ENCODE measurements at places on chromosomes 12 and 14.

- peak; percentile 27 for DNase-seq
Observed at GRCh38 chr14:103198131-103199105, 75.2 kb downstream of the TNFAIP2 start.

- peak; percentile 55 for DNase-seq
Observed at GRCh38 chr12:11822081-11822834, 172.8 kb downstream of the ETV6 start.

- peak; percentile 36 for DNase-seq
Observed at GRCh38 chr14:88518592-88519512, 36.0 kb downstream of the PTPN21 start.

- no peak for DNase-seq
Observed at GRCh38 chr14:21037156-21037555, 2.5 kb upstream of the RNASE13 start.

DNA sequence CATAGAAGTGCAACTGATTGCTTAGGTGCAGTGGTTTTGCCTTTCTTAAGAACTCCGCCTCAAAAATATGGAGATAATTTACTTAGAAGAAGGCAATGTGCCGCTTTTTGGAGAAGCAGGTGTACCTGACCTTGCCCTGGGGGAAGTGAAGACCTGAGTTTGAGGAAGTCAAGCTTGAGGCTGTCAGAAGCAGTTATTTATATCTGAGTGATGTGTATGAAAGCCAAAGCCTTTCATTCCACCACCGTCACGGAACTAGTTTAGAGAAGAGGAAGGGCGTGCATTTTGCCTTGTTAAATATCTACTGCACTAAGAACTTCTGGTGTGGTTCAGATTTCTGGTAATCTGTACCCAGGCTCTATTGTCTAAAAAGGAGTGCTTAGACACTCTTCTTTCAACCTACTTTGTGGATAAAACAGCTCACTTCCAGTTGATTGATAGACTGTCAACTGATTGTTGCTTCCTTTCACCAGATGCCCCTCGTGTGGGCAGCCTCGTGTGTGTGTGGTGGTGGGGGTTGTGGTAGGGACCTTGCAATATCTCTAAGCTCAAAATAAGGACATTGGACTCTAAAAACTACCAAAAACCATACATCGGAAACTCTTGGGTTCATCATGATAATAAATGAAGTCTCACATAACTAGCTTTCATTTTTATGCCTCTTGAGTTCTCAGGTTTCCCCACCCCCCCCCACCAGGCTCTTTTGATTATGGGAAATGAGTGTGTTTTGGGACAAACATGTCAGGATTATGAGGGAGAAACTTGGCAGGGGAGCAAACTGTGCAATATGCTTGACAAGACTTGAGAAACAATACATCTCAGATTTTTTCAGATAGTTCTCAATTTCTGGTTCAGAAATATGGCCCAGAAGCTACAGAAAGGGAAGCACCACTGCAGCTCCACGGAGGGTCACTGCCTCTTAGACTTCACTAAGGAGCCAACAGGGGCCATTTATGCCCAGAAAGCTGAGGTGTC, 78.6 kb downstream of the ARF6 start:
- DNase-seq, result no peak

- DNase-seq, result no peak
Observed at GRCh38 chr12:76236640-76237039, 111.6 kb downstream of the BBS10 start.

DNA sequence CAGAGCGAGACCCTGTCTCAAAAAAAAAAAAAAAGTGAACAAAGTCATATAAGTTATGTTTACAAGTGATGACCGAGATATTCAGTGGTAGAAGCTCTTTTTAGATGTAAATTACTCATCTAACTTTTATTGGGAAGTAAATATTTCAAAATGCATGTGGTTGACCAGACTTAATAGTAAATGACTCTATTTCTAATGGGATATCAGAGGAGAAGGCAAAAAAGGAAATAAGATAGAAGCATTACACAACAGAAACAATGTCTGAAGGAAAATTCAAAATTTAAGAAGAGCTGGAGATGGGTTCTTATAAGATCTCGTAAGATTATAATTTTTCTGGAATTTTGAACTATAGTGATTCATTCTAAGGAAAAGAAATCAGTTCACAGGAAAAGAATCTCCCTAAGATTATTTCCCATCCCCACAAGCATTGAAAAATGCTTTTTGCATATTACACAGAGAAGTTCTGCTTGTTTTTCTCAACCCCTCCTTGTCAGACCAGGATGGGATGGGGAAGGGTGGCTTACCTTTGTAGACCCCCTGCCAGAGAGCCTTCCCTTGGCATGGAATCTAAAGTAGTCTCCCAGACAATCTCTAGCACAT, 63.1 kb upstream of the STK38L start:
- DNase-seq, result no peak

GRCh38 chr12:53344824-53345485, 8.8 kb upstream of the SP7 start:
- peak; percentile 33 for DNase-seq

DNA sequence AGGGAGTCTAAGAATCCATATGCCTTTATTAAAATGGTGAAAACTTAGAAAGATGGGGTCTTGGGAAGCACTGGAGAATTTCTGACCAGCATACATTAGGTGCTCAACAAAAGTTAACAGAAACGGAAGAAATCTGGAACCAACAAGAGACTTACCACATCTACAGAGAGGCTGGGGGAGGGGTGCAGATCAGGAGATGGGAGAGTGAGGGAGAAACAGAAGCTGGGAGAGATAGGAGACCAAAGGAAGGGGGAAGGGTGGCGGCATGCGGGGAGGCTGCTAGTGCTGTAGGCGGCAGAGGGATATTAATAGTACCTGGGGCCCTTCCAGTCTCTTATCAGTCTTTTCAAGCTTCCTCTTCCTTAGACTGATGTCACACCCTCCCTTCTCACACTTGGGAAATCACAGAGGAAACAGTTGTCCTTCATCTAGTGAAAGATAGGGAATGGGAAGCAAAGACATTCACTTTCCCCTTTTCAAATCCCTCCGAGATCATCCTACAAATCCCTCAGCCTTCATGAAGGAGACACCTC, 18.1 kb downstream of the ZBTB39 start:
- DNase-seq, result no peak

- no peak for DNase-seq
Observed at GRCh38 chr12:71266606-71267005, 108.8 kb upstream of the TSPAN8 start.

GRCh38 chr12:57027011-57027804, 10.9 kb upstream of the TAC3 start:
- DNase-seq, result no peak

DNA sequence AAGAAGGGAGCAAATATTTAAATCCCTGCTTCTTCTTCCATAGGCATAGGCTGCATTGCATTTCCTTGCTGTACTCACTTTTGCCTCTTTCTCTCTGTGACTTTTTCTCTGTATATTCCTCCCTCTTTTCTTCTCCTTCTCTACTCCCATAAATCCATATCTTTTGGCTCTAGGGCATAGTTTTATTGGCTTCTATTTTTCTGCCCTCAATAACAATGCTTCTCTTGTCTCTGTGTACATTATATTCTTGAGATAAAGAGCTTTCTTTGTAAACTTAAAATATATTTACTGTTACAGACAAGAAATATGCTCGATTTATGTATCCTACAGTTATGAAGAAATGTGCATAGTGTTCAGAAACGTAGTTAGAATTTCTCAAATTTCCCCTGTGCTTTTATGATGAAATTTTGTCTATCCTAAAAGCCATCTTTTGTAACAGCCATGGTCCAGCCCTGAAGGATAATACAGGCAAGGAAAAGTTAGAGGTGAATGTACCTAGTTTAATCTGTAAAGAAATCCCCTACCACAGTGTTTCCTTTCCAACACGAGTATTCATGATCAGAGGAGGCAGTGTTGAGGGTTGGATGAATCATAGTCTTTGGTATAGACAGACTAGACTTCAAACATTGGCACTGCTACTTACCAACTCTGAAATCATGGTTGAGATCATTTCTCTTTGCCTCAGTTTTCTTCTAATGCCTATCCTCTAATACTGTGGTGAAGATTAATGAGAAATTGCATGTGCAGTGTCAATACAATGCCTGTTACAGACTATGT, 173.3 kb upstream of the FAR2 start:
- DNase-seq, result no peak

DNA sequence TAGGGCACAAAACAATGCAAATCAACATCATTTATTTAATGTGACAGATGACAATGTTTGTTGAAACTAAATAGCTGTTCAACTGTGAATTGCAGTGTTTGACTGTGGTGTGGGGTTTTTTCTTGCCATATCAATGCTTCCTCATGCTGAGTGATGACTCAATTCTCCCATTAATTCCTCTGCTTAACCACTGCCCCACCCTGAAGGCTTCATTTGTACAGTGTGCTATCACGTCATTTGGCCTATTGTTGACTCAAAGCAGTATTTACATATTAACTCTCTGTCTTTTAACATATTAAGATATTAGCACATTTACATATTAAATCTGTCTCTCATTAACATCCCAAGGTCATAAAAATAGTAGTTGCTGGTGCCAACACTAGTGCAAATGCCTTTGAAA, 164.8 kb upstream of the NRXN3 start:
- no peak for DNase-seq

All from AG04450 (cell line).